ENCODE measurements at places on chromosomes 16 and 17.
A peak's percentile ranks its signal among the peaks of the same experiment; 100 is the strongest.

- DNase-seq = no peak
These were observed 184.8 kb upstream of the CIBAR2 start for GRCh38 chr16:85296859-85297660.

- no peak for DNase-seq
These were observed 12.1 kb downstream of the TBX4 start for GRCh38 chr17:61464130-61464842.

GRCh38 chr17:45221081-45222013, at the start of gene FMNL1:
Gene FMNL1 (plus strand): TSS chr17:45221885. CDS start chr17:45222125, 240 bp downstream.
- no peak for DNase-seq

- peak; percentile 20 for DNase-seq
These were observed 13.9 kb downstream of the BRD7 start for GRCh38 chr16:50354629-50355456.

GRCh38 chr16:20001856-20002707, 71.6 kb downstream of the GPR139 start:
- no peak for DNase-seq

All from fibroblast of upper back skin (primary cell).